NCI-H345 (cell line): ENCODE measurements at places on chromosomes 7 and 10.

DNA sequence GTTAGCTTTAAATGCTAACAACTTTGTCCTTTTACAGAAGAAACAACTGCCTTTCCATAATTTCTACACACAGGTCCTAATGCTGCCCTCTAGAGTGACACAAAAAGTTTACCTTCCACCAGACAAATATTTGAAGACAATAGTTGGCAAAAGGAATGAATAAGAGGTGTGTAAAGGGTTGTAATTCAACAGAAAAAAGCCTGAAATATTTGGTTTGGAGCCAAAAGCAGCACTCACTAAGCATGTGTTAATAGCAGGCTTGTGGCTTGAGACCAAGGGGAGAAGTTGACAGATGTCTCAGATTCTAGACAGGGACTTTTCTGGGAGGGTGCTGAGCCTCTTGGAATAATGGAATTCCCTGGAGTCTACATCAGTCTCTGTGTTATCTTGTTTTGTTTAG is 156.2 kb upstream of the GALNT17 start:
- no peak for DNase-seq

- DNase-seq: no peak
Observed at GRCh38 chr10:84291384-84291783, 37.0 kb upstream of the CCSER2 start.

DNA sequence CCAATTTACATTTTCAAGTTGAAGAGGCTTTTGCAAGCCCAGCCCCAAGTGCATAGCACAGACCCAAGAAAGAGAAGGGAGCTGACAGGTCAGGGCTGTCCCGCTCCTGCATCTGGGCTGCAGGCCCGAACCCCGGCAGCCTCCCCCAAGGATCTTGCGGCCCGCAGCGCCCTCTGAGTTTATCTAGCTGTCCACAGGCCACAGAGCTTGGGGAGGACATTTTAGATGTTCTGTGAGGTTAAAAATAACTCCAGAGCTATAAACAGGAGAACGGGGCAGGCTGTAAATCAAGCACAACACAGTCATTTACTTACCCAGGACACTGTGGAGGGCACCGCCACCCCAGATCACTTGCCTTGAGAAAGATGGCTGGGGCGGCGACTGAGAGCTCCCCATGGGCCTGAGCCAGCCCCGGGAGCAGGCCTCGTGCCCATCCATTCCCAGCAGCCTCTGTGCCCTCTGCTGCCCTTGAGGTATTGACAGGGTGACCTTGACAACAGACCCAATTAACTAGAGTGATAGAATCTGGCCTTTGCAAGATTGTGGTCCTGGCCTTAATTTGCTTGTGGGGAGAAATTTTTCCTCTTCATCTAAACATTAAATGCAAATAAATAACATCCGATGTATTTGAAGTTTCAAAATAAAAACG is 563.0 kb downstream of the TCERG1L start:
- DNase-seq: no peak

DNA sequence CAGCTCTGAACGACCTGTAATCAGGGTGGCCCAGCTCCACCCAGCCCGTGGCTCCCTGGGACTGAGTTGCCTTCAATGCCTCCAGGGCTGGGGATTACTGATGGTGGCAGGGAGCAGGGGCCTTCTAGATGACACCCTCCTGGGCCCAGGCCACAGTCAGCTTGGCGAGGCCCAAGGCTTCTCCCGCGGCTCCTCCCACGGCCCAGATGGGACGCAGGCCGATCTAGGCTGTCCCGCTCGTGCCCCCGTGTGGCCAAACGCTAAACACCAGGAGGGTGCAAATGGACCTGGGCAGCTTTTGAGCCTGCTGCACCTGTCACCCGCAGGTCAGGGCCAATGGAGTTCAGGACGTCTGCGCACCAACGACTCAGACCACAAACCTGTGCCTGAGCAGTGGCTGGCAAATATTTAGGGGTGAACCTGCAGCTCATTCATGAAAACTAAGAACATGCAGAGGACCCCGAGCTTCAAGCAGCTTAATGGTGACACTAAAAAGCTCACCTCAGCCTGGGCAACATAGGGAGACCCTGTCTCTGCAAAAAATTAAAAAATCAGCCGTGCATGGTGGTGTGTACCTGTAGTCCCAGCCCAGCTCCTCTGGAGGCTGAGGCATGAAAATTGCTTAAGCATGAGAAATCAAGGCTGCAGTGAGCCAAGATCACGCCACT is 43.2 kb downstream of the ASB13 start:
- DNase-seq: peak; percentile 73

DNA sequence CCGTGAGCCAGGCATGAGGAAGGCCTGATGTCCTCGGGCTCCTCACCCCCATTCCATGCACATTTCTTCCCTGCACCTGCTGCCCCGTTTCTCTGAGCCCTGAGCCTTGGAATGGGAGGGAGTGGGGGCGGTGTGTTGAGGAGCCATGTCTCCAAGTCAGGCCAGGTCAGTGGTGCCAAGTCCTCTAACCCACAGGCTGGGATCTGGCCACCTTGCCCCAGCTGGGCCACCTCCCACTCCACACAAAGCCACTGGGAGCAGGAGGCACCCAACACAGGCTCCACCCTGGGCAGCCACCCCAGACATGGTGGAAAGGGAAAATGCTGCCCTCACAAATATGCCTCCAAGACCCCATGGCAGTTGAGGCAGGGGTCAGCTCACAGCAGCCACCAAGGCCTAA is 27.7 kb downstream of the ZCCHC24 start:
- no peak for DNase-seq

DNA sequence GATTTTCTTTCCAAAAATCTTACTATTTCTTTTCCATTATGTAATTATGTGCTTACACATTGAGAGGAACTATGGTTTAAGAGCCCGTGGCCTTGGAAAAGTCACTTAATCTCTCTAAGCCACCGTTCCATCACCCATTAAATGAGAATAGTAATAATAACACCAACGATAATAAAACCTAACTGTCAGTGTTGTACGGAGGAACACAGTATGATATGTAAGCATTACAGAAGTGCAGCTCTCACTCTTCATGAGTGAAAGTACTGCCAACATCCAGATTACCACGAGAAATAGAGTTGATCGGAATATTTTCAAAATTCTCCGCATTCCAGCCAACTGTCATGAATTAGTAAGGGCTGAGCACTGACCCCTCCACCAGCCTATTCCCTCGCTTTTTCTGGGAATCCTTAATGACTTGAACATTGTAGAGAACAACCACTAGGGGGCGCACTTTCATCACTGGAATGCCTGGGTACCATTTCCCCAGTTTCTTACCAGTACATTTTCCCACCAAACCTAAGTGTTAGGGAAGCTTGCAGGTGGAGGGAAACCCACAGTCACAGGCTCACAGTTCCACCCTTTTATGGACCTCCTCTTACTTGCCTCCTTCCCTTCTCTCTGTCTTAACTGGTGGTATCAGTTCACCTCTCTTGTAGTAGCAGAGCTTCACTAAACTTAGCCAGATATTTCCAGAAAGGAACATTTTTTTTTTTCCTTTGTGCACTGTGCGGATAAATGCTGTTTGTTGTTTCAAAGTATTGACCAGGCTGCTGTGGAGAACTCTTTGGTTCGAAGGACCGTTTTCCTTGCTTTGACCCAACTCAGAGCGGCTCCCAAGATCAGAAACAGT is 27.8 kb downstream of the NKX2-3 start:
- DNase-seq: peak; percentile 44
